ENCODE measurements at places on chromosomes 4 and X.

DNA sequence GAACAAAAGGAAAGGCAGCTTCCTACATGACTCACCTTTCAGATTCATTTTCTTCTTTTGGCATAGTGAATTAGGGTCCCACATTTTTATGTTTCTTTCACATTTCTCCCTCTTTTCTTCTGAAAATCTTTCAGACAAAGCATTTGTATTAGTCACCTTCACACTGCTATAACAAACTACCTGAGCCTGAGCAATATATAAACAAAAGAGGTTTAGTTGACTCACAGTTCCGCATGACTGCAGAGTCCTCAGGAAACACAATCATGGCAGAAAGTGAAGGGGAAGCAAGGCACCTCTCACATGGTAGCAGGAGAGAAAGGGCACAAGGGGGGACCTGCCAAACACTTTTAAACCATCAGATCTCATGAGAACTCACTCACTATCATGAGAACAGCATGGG lies 36.9 kb downstream of the MAGEA9 start:
- DNase-seq: no peak

DNA sequence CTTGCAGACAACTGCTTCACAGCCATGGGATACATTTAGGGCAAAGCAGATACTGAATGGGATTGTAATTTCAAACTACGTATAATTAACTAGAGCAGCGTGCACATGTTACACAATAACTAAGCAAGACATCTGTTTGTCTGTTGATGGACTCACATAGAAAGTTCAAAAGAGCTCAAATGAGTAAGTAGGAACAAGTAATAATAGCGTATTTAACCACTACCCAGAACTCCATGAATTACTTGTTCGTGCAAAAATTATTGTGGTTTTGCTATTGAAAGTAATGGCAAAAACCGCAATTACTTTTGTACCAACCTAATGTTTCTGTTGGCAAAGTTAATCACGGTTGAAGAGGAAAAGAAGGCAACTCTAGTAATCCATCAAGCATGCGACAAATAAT lies 825.4 kb downstream of the PCDH18 start:
- no peak for DNase-seq

DNA sequence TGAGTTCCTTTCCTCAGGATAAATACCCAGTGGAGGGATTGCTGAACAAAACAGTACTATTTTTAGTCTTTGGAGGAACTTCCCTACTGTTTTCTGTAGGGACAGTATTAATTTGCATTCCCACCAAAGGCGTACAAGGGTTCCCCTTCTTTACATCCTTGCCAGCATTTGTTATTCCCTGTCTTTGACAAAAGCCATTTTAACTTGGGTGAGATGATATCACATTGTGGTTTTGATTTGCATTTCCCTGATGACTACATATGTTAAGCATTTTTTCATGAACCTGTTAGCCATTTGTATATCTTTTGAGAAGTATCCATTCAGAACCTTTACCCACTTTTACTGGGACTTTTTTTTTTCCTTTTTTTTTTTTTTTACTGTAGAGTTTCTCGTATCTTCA lies 126.2 kb upstream of the ANXA10 start:
- DNase-seq: no peak

- no peak for DNase-seq
Observed at GRCh38 chr4:4803216-4803911, 56.1 kb upstream of the MSX1 start.

DNA sequence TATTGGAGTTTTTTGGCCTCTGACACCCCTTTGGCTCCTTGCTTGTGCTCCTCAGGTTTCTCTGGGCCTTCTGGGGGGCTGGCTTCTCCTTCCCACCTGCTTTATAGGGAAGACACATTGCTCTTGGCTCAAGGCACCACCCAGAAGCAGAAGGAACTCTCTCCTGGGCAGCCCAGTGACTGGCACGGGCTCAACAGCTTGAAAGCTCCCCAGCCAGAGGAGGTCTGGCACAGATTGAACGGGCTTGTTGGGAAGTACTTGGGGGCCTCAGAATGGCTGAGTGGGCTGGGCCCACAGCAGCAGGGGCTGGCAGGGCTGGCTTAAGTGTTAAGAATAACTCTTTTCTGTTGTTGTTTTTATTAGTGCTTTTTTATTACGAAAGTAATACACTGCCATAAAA lies 11.2 kb upstream of the ZNF185 start:
- peak; percentile 7 for DNase-seq

- no peak for DNase-seq
Observed at GRCh38 chr4:179625406-179625805, 2183.2 kb upstream of the AGA start.

- DNase-seq: no peak
Observed at GRCh38 chr4:99100876-99101275, 12.3 kb upstream of the ADH5 start.

DNA sequence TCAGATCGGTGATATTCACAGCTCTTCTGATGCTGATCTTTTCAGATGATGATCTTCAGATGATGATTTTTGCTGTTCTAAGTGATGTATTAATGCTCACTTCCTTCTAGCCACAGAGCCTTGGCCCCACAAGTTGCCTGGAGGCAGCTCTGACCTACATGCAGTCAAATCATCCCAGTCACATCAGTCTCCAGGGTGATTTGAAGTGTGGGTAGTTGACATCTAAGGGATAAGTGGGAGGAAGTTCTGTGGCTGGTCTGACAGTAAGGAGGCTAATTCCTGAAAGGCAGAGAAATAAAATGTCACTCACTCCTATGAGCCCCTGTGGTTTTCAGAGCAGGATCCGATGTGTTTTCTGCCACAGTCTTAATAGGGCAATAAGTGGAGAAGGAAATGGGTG lies 79.8 kb upstream of the RPL34 start:
- no peak for DNase-seq

GRCh38 chr4:45082101-45082500 lies 355.7 kb upstream of the GNPDA2 start:
- peak; percentile 26 for DNase-seq

DNA sequence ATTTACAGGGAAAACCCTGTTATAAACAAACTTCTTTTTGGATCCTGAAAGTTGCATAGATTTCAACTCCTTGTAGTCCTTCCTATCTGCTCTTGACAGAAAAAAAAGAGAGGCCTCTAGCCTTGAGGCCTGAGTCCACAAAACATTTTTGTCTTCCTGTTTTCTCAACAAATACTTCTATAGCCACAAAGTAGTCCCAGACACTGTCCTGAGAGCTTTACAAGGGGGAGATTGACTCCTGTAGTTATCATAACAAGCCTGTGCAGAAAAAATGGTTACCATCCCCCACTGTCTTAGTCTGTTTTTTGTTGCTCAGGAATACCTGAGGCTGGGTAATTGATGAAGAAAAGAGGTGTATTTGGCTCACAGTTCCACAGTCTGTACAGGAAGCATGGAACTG lies 35.2 kb downstream of the PCDH7 start:
- no peak for DNase-seq

- DNase-seq: no peak
Observed at GRCh38 chr4:145734031-145734430, 54.1 kb downstream of the C4orf51 start.

DNA sequence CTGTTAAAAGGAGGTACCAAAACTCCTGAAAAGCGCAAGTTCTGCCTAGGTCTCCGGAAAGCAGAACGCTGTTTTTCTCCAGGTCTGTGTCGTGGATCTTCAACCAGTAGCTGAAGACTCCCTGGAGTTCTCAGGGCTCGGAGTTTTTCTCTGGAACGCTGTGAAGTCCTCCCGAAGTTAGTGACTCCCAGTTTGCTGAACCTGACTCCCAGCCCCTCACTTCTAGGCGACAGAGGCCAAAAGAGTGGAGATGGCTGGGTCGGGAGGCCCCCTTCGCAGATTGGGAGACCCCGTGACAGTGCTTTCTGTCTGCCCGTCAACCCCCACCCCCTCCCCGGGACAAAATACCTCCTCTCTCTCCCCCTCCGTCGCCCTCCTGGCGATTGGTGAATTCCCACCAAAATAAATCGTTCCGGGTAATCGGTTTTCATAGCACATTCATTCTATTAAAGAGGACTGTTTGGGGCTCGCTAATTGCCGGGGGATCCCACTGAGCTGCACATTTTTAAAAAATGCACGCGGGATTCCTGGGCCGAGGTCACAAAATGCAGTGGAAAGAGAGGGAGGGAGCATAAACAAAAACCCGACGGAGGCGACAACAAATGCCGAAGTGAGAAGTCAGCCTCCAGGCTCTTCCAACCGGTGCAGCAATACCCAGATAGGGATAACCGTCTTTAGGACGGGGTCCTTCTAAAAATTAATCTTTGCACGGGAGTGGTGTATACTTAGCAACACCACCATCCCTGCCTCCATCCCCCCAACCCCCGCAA lies 4.0 kb upstream of the MSX1 start:
- DNase-seq: no peak

- no peak for DNase-seq
Observed at GRCh38 chrX:116873671-116874070, 410.9 kb upstream of the CT83 start.

DNA sequence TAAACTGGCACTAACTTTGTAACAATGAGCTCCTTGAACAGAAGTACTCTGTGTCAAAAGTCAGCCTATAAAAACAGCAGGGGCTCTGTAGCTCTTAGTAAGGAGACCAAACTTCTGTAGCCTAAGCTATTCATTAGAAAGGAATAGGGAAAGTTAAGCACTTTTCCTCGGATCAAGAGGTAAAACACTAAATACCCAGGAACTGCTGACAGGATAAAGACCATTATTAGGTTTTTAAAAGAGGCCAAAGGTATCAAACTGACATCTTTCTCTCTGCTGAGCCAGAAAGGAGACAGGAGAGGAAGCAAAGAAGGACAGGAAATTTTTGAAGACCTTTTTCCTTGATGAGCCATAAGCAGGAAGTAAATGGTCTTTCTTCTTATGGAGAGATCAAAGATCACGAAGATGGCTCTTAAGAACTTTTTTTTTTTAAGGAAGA lies 31.9 kb downstream of the ANAPC10 start:
- DNase-seq: no peak

GRCh38 chr4:160175064-160175643 lies 1072.3 kb downstream of the RAPGEF2 start:
- DNase-seq: no peak

DNA sequence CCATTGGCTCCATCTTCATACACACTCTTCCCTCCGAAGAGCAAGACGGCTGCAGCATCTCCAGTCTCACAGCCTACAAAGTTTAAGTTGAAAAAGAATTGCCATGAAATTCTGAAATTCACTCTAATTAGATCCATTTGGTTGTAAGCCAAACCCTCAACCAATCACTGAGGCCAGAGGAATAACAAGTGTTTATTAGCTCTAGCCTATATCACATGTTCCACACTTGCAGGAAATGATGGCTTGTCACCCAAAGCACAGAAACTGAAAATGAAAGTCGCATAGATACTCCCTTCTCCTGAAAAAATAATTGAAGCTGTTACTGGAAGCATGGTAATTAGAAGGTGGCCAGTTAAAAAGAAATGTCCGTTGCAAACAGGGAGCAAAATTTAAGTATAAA lies 1071.8 kb downstream of the CCSER1 start:
- no peak for DNase-seq

GRCh38 chrX:46703980-46704379 lies 54.9 kb downstream of the SLC9A7 start:
- DNase-seq: no peak

DNA sequence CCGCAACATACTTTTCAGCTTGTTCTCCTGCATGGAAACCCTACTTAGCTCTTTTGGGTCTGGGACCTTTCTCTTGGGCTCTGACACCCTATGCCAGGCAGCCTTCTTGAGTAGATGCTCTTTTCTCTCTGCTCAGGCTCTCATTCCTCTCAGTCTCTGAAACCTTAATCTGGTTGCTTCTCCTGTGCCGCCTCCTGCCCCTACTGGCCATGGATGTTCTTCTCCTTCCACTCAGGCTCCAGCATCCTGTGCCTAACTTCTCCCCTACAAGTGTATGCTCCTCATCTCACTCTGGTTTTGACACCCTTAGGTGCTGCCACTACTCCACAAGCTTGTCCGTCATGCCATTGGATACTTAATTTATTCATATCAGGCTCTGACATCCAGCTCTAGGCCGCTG lies 15.2 kb downstream of the BLTP1 start:
- no peak for DNase-seq

DNA sequence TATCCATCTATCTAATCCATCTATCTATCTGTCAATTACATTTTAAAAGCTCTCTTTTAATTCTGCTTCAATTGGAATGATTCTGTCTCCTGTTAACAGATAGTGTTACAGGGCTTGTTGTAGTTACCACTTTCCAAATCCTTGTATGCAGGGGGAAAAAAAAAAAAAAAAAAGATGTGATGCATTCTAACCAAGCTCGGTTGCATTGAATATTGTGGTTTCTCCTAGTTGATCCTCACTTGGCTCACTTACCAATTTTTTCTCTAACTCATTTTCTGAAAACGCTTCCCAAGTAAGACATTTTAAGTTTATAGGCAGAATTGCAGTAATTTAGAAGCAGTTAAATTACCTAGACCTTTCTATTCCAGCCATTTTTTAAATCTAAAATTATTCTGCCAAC lies 327.9 kb upstream of the PITX2 start:
- DNase-seq: no peak

- DNase-seq: no peak
Observed at GRCh38 chr4:175716961-175717360, 95.1 kb downstream of the GPM6A start.

DNA sequence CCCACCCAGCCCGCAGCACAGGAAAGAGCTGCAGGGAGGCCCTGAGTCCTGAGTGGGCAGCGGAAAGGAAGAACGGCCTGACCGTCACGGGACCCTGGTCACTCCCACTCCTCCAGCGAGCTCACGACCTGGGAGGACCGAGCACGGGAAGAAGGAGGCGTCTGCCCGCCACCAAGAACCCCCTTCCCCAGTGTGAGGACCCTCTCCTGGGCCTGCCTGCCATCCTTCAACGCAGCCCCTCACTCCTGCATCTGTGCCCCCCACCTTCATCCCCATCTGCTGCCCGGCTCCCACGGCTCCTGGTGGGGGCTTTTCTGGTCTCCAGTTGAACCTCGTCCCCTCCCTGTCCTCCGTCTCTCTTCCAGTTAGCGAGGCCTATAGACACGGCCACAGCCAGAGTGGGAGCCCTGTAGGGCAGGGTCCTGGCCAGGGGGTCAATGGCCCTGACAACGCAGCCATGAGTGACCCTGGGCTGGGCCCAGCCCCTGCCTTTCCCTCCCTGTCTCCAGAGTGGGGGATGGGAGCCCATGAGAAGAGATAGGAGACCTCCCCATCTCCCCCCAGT lies 41.3 kb upstream of the MXD4 start:
- no peak for DNase-seq

- DNase-seq: no peak
Observed at GRCh38 chrX:50168241-50168687, 32.5 kb downstream of the AKAP4 start.

DNA sequence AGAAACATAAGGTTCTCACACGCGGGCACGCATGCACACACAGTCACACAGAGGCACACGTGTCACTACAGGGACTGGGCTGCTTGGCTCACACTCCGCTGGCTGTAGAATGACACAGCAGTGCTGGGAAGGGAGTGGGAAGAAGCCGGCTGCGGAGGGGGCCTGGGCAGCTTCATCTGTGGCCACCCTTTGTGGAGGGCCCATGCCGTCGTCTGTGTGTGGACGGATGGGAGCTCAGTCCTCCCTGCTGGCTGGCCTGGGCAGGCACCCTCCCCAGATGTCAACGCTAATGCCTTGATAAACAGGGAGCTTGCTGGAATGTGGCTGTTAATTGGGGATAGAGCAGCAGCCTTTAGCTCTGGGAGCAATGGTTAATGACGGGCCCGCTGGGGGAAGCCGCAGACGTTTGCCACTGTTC lies 621.1 kb downstream of the BCOR start:
- DNase-seq: no peak

- DNase-seq: no peak
Observed at GRCh38 chrX:15405846-15406245, 21.6 kb upstream of the VEGFD start.

Data from midbrain (tissue), 1 donor.